MV-4-11 (cell line): ENCODE measurements at places on chromosomes 1 and 21.

GRCh38 chr1:241950390-241950789 lies 7.2 kb upstream of the BECN2 start:
- DNase-seq = no peak

- peak; percentile 69 for DNase-seq
These were observed 4.3 kb upstream of the CBR1 start for GRCh38 chr21:36065497-36066036.

DNA sequence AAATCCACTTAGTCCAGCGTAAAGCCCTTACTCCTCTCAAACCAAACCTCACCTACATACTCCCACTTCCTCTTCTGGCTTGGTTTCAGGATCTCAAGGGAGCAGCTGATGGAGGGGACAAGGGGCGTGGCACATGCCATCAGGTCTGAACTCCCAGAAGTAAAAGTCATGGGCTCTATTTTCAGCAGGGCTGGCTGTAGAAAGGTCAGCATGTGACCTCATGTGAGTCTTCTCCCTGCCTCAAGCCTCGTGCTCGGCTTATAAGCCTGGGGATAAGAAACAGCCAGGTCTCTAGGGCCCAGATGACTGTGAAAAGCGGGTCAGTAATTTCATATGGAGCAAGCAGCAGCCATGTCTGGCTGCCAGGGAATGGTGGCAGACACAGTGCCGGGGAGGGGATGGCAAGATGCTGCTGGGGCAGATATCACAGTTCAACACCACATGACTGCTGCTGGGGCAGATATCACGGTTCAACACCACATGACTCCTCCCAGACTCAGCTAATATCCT lies 227.9 kb downstream of the KCNH1 start:
- DNase-seq = no peak

- DNase-seq = no peak
These were observed 4.4 kb downstream of the SELENON start for GRCh38 chr1:25804244-25804963.

DNA sequence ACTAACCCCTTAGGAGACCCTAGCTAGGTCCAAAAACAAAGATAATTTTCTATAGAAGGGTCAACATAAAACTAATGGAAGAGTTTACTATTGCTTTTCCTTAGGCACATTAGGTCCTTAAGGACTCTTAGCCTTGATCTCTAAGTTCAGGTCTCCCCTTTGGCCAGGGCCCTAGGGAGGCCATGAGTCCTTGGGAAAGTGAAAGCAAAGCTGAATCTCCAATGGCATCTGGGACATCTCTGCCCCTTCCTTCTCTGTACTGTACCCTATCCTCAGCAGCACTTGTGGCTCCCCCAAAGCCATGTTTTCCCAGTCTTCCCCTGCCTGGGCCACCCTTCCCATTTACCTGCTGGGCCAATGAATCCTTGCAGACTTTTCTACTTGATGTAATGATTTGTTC lies 14.3 kb downstream of the IER5 start:
- no peak for DNase-seq

GRCh38 chr1:55118651-55119329 lies 79.4 kb downstream of the PCSK9 start:
- no peak for DNase-seq

DNA sequence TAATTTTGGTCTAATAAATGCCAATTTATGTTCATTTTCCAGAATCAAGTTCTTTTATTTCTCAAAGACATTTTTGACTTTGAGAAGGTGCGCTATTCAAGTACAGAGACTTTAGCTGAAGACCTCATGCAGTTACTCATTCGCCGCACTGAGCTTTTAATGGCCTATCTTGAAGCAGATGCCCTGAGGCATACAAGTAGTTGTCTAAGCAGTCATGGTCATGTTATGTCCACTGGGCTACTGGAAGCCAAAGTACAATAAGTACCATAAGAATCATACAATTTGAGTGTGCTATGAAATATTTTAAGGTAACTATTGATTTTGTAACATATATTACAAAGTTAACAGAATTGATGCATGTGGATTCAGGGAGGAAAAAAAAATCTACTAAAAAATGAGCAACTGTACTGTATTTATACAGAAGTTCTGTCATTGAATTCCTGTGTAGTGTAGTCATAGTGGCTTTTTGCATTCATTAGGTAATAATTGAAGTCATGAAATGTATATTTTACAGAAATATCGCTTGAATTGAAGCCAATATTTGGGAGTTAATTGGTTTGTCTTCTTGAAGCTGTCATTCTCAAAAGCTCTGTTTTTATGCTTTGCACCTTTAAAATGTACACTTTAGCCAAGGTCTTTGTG lies 13.5 kb upstream of the NEXN start:
- DNase-seq = no peak

- DNase-seq = peak; percentile 17
These were observed 1.4 kb downstream of the ZNF670 start for GRCh38 chr1:247077213-247077612.

- peak; percentile 63 for DNase-seq
These were observed 23.4 kb downstream of the CACNA1E start for GRCh38 chr1:181506563-181507353.

DNA sequence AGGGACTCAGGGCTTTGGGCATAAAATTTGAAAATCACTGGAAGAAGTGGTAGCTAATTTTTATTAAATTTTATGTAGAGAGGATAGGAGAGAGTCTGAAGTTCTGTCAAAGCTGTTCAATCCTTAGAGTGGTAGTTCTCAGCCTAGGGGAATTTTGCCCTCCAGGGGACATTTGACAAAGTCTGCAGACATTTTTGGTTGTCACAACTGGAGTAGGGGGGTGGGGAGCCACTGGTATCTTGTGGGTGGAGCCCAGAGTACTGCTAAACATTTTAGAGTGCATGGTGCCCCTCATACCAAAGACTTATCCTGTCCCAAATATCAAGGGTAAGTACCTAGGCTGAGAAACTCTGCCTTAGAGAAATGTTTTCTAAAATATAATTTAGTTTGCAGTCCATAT lies 30.2 kb downstream of the RASAL2 start:
- no peak for DNase-seq

DNA sequence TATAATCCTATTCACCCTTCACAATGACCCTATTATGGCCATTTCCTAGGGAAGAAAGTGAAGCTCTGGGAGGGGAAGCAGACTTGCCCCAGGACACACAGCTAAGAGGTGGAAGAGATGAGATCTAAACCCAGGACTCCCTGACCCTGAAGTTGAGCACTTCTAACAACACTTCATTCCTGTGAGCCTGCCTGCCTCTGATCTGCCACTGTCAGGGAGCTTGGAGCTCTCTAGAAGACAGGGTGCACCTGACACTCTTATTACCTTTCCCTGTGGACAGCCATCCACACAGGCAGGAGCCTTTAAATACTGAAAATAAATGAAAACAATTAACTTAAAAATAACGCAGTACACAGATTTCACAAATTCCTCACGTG lies 599 bp downstream of the MKNK1 start:
- DNase-seq = no peak

- no peak for DNase-seq
These were observed 4.2 kb upstream of the ITPKB start for GRCh38 chr1:226743259-226743658.
